T-helper 2 cell treated with Interferon-gamma antibody and Interleukin-4, amounts not matched to agents 100 ng/mL and 5 ng/mL, for 36 hours (primary cell): ENCODE measurements at places on chromosomes 5 and 9. TPM values are rescaled to one million over a fixed set of nuclear protein-coding genes. Genes with fewer than 3 reads are reported as not detected.

SLC6A19 gene
- total RNA-seq = not detected in 2 replicates

BRINP1 gene
- not detected in 2 replicates for total RNA-seq

LCN12 gene
- 2.3 and 2.8 TPM in 2 replicates for total RNA-seq

SLC34A1 gene
- 0.07 and 0.11 TPM in 2 replicates for total RNA-seq
